ENCODE measurements at places on chromosomes 7 and 10.
A peak's percentile ranks its signal among the peaks of the same experiment; 100 is the strongest.

DNA sequence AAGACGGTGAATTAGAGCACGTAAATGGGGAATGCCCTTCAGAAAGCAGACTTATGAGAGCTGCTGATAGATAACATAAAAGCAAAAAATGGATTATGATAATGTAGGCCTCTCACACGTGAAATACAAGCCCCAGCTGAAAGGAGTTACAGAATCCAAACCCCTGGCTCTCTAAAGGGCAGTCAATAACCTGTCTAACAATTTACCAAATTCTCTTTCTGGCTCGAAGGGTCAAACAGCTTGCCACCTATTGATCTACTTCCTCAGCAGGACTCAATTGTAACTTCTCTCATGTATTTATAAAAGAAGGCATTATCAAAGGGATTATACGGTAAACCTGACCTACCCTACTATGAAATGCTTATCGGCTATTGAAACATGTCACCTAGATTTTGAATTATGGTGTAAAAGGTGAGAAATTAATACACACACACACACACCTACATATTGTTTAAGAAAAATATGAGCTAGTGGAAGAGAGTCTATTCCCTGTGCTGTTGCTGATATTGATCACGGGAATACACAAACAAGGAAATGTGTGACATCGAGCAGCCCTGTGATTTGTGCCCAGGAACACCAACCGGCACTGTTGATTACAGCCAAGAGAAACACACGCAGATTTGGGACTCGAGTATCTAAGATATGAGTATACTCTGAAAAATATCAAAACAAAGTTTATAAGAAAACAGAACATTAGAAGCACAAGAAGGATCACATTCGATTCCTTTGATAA, 135.6 kb upstream of the NEBL start:
- DNase-seq: no peak

- DNase-seq: no peak
Observed at GRCh38 chr10:96560966-96561887, 25.6 kb downstream of the TM9SF3 start.

GRCh38 chr7:16668049-16668858, 22.3 kb downstream of the BZW2 start:
- no peak for DNase-seq

- DNase-seq: no peak
Observed at GRCh38 chr7:15463801-15464666, 97.8 kb downstream of the AGMO start.

DNA sequence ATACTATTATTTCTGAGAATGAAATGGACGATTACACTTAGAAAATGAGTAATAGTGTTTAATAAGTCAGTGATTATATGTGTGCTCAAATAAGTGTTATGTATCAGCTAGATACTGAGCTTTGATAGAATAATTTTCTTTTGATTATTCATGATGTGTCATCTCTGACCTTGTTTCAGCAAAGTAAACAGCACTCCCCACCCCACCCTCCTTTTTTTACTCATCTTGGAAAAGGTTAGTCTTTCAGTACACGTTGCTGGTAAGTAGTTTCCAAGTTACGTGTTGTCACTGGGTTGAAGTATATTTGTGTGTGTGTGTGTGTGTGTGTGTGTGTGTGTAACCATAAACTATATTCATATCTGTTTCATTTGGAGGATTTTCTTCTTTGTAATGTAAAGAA, 84.1 kb downstream of the GNAI1 start:
- no peak for DNase-seq

GRCh38 chr7:772005-772294, 44.9 kb upstream of the PRKAR1B start:
- no peak for DNase-seq

DNA sequence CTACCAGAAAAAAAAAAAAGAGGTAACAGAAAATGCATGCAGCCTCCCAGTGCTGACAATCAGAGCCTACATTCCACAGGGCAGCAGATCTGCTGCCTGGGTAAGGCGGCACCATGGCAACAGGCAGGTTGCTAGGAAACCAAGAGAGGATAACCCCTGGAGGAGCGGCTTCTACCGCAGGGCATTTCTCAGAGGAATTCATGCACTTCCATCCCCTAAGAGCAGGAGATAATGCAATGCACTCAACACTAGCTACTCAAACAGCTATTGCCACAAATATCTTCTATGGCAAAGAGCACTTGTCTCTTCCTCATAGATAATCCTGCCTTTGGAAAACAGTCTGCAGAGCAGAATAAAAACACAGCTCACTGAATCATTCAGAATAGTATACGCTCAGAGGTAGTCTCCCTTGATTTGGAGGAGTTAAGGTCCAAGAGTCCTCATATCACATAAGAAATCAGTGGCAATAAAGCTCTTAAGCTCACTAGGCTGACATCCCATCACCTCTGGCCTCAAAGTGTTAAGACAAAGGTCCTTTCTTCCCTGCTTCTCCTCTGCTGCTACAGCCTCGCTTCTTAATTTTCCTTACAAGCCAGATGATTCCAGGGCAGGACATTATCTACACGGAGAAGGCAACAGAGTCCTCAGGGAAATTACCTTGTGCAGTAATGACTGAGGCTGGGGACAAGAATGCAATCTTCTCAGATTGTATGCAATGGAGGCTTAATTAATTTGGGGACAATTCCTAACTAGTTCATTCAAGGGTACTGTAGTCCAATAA, 10.7 kb downstream of the PSAP start:
- no peak for DNase-seq

DNA sequence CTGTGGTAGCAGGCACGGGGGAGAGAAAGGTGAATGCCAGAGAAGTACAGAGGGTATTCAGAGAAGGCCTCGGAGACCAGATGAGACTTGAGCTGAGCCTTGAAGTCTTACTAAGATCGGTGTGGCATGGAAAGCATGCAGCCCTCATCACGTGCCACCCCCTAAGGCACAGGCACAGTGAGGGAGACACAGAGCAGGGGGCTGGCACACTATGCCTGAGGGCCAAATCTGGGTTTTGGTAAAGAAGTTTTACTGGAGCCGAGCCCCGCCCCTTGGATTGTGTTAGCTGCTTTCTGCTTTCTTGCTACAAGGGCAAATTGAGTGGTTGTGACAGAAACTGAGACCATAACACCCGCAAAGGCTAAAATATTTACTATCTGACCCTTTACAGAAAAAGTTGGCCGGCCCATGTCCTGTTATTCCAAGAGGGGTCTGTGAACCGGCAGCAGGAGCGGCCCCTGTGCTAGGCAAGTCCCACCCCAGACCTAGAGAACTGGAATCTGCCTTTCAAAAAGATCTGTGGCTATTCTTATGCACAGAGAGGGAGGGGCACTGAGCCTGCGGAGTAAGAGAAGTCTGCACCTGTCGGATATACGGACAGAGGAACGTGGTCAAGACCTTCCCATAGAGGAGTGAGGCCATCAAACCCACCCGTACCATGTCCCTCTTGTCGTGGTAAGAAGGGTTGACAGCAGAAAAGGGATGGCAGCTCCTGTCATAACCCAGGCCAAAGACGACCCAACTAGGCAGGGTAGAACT, 109.3 kb upstream of the RHEB start:
- DNase-seq: no peak

- no peak for DNase-seq
Observed at GRCh38 chr7:44403775-44404174, 78.4 kb upstream of the CAMK2B start.

- no peak for DNase-seq
Observed at GRCh38 chr7:983004-983615, at the start of gene CYP2W1. CYP2W1 (plus strand) TSS chr7:983181; CDS start chr7:983212, 31 bp downstream.

- no peak for DNase-seq
Observed at GRCh38 chr10:80589726-80590373, 52.1 kb downstream of the SH2D4B start.

DNA sequence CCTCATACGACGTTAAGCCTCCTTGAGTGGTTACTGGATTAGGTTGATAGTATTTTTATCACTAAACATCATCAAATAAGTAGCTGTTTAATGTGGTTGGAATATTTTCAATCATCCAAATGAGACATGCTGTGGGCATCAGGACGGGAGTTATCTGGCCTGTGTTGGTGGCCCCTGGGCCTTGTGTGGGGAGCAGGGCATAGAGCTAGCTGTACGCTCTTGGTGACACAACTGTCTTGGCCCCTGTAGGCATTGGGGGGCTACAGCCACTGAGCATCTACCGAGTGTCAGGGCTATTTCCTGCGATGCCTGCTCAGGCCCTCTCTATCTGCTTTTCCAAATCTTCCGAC, 28.3 kb downstream of the BAG3 start:
- DNase-seq: no peak

DNA sequence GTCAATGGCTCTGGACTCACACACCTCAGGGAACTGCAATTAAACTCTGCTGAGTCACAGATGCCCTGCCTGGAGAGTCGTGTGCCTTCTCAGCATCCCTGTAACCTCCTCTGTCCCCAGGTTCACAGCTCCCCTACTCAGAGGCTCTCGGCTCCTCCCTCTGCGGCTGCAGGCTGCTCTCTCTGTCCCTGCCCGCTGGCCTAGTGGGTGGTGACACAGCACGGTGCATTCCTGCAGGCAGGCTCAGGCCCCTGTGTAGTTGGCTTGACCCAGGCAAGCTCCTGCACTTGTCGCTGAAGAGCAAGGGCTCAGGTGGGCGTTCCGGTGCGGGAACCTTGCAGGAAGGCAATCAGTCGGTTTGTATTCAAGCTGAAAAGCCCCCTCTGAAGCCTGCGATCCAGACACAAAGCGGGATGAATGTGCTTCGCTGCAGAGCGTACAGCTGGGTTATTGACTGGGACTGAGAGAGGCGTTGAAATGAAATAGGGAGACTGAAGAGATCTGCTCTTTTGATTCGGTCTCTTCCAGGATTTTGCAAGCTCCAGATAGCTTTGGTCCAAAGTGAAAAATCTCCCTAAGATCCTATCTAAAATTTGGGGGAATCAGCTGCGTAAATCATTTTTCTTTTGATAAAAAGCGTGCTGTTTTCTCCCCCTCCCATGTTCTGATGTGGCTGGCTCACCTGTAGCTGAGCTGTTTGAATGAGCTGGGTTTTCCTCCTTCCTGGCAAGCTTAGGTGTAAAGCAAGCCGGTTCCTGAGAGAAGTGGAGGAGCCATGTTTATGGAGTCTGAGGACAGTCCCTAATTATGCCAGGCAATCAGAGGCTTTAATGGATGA, 208.7 kb upstream of the PHYHIPL start:
- DNase-seq: peak; percentile 61

DNA sequence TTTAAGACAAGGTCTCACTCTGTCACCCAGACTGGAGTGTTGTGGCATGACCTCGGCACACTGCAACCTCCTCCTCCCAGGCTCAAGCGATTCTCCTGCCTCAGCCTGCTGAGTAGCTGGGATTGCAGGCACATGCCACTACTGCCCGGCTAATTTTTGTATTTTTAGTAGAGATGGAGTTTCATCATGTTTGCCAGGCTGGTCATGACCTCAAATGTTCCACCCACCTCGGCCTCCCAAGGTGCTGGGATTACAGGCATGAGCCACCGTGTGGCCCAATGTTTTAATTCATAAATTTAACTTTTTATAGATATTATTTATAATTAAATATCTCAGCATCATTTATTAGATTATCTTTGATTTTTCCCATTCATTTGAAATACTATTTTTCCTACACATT, 658.0 kb upstream of the NRG3 start:
- no peak for DNase-seq

GRCh38 chr10:69270990-69271389, 7.3 kb upstream of the HK1 start:
- DNase-seq: no peak

DNA sequence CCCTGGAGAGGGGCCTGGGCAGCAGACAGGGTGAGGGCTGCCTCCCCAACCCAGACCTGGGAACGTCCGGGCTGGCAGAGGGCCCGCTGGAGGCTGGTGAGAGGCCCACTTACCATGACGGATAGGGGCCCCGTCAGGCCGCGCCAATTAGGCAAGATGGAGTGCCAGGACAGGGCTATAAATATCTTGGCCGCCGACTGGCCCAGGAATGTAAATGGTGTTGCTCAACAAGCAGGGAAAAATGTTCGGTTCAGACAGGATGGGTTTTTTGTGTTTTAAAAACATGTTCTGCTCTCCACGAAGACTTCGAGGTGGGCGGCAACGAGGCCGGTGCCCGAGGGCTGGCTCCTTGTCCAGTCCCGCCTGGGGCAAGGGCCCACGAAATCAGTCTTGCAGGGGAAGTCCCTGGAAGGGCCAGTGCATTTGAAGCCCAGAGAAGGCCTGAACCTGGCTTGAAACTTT, 35.8 kb upstream of the ELN start:
- DNase-seq: no peak

GRCh38 chr10:132200344-132201110, 13.8 kb downstream of the DPYSL4 start:
- no peak for DNase-seq

GRCh38 chr10:31706464-31707092, 222.1 kb downstream of the ARHGAP12 start:
- DNase-seq: no peak

- DNase-seq: no peak
Observed at GRCh38 chr10:85648279-85648754, 718.3 kb downstream of the GRID1 start.

DNA sequence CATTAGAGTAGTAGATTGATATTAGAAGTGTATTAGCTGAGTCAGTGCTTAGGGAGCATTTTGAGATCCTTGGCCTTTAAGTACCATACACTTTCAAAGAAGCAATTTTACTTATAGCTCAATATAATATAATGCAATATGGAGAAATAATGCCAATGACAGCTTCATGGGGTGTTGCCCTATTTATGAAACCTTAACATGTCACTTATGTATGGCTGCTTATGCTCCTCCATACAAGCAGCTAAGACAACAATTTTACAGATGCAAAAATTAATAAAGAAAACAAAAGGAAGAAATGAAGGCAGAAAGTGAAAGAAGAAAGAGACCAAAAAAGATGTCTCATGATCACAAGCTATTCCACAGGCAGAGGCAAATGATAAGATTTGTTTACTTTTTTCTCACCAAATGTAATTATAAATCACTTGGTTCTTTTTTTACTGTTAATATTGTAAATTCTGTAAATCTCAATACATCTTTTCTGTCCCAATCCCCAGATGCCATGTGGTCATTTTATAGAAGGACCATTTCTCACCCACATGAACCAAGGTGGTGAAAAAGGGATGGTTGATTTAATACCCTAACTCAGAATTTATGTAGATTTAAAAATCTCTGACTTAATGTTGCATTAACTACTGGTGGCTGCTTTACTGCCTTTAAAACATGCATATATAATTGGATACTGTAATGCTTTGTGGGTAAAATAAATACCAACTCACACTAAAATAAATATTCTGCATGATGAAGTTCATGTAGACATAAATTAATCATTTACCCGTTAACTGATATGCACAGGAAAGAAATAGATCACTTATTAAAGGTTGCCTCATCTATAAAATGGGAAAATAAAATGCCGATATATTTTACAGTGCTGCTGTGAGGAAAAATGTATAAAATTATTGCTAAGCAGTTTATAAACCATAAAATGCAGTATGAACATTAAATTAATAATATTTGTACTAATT, 33.5 kb upstream of the RHOBTB1 start:
- DNase-seq: no peak

DNA sequence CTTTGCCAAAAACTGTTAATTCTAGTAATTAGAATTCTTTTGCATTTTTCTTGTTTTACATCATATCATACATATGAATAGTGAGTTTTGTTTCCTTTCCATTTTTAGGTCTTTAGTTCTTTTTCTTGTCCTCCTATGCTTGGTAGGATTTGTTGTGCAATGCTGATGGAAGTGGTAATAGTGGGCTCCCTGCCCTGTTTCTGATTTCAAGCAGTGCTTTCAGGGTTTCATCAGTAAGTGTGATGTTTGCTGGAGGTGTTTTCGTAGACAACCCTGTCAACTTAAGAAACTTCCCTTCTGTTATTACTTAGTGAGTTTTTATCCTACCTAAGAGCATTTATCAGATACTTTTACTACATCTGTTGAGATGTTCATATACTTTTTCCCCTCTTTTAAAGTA, 50.5 kb downstream of the CSGALNACT2 start:
- DNase-seq: no peak

GRCh38 chr7:151157645-151158329, 9.7 kb downstream of the GBX1 start:
- no peak for DNase-seq

GRCh38 chr7:102992938-102993717, 80.3 kb downstream of the LRRC17 start:
- no peak for DNase-seq

Measured in liver (tissue), 10 donors.